NCI-H2081 (cell line): ENCODE measurements at places on chromosomes 16 and 17.

DNA sequence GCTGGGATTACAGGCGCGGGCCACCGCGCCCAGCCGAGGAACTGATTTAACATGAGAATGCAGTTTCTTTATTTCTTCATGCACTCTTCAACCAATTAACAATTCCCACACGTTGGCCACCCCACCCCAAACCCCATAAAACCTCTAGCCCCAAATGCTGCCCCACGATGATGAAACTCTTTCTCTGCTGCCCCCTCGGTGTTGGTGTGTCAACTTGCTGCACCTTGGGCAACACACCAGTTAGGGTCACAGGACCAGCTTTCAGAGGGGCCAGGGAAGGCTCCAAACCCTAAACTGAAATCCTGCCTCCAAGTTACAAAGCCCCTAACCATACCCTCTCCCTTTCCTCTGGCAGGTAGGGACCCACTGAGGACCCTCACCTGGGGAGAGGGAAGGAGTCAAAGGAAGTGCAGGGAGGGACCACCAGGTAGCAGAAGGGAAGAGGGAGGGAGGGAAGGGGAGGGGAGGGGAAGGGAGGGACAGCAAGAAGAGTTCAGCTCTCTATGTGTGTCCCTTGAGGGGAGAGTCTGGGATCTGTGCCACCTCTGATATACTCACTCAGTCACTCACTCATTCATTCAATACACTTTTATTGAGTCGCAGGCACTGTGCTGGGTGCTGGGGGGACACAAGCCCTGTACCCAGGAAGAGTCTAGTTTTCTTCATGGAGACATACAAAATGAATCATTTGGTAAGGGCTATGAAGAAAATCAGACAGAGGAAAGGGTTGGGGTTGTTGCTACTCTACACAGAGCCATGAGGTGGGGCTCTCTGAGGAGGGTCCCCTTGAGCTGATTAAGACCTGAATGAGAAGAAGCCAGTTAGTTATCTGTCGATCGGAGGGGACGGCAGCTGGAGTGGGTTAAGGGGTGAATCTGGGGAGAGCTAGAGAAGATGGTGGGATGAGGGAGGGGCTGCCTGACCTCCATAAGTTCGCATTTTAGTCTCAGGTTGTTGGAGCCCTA, 3.9 kb downstream of the PLXDC1 start:
- DNase-seq: no peak

GRCh38 chr16:22014271-22014873, 6.5 kb downstream of the MOSMO start:
- no peak for DNase-seq

GRCh38 chr17:35616536-35616935, 29.4 kb downstream of the AP2B1 start:
- DNase-seq: no peak

DNA sequence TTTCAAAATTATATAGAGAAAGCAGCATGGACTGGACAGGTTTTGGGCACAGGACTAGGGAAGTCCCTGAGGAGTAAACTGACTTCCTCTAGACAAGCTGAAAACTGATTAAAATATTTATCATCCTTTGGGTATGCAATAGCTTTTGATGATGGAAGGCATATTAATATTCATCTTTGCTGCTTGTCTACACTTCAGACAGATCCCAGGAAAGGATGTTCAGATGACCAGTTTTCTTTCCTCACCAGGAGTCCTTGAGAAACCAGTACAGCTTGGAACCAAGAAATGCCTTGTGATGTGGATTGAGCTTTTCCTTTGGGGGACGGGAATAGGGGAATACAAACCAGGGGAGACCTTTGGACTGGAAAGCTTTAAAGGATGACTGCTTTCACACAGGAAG, 195.5 kb downstream of the FTO start:
- DNase-seq: no peak

DNA sequence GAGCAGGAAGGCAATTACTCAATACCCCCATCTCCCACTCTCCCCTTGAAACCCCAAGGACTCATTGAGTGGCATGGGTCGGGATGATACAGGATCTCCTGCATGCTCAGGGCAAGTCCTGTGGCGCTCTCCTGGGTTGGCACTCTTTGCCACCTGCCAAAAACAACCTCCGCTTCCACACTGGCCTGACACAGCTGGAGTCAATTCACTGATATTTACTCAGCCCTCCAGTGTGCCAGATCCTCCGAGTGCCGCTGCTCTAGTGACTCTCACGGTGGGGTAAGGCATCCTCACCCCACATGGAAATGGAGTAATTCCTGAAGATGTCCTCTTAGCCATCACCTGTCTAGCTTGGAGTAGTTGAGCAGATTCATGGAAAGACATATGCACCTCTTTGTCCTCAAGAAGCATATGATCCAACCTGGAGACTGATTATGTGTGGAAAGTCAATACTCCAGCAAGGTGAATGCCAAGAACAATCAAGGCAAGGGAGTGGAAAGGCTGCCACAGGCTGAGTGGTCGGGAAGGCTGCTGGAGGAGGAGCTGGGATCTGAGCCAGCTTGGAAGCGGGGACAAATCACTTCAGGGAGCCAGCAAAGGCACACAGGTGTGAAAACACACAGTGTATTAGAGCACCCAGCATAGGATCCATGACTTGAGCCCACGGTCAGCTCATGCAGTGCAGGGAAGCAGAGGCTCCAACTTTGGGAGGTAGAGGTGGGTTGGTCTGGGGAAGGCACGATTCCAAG, 12.6 kb upstream of the GOSR2 start:
- peak; percentile 96 for DNase-seq

- no peak for DNase-seq
Measured at GRCh38 chr16:14309001-14309886, 238.1 kb downstream of the MRTFB start.

GRCh38 chr17:336110-337021, 16.2 kb downstream of the RPH3AL start:
- DNase-seq: no peak

GRCh38 chr17:35866341-35866950, 2.2 kb downstream of the HEATR9 start:
- DNase-seq: no peak

DNA sequence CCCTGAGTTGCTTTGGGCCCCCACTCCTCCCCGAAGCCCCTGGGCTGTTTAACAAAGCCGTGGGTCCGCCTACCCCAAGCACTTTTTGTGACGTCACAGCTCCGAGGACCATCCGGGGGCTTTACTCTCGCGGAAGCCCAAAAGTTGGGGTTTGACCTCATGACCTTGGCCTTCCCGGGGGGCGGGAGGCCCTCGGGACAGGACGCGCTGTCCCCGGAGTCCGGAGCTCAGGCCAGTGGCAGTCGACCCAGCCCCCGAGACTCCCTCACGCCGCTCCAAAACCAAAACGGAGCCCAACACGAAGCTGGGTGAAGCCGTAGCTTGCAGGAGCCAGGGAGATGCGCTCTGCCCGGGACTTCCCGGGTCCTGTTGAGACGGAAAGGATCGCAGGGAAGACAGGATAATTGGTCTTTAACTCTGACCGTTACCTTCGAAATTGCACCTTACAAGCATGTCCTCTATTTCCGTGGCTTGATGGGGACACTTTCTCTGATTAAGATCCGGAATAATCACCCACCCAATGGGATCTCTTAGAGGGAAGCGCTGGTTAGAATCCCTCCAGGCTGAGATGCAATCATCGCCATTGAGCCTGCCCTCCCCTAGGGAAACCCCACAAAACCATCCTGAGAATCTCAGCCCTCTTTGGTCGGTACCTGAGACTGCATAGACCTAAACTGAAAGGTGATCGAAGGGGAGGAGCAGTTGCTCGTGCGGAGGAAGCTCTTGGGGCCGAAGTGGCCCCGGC, 4.9 kb upstream of the SOX9 start:
- no peak for DNase-seq

- no peak for DNase-seq
Measured at GRCh38 chr17:63753215-63753614, 11.6 kb upstream of the STRADA start.

- DNase-seq: no peak
Measured at GRCh38 chr16:19223235-19224170, 55.5 kb downstream of the SYT17 start.

- no peak for DNase-seq
Measured at GRCh38 chr17:60080545-60080944, 1.8 kb upstream of the HEATR6 start.

DNA sequence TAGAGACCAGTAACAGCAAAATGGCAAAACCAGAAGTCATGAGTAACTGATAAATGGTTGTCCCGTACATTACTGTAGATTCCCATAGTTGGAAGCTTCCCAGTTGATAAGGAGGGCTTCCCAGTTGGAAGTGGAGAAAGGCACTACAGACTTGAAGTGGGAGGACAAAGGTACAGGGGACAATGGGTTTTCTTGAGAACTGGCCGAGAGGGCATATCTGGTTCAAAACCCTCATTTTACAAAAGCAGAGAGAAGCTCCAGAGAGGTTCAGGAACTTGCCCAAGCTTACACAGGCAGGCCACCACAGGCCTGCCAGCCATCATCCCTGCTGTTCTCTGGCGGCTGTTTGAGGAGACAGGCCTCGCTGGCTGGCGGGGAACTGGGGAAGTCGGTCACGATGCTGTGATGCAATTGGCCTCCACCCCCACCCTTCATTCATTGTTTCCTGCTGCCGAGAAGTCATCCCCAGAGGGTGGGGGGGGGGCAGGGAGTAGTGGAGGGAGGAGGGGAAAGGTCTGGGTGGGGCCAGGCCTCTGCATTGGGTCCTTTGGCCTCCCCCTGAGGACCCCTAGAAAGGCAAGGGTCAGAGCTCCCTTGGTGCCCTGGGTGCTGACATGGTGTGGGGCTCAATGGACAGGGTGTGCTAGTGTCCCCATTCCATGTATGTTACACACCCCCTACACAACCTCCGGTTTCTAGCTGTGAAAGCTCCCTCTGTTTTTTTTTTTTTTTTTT, 3.0 kb downstream of the UBALD2 start:
- no peak for DNase-seq

- DNase-seq: no peak
Measured at GRCh38 chr17:81285179-81285878, 9.8 kb downstream of the SLC38A10 start.

DNA sequence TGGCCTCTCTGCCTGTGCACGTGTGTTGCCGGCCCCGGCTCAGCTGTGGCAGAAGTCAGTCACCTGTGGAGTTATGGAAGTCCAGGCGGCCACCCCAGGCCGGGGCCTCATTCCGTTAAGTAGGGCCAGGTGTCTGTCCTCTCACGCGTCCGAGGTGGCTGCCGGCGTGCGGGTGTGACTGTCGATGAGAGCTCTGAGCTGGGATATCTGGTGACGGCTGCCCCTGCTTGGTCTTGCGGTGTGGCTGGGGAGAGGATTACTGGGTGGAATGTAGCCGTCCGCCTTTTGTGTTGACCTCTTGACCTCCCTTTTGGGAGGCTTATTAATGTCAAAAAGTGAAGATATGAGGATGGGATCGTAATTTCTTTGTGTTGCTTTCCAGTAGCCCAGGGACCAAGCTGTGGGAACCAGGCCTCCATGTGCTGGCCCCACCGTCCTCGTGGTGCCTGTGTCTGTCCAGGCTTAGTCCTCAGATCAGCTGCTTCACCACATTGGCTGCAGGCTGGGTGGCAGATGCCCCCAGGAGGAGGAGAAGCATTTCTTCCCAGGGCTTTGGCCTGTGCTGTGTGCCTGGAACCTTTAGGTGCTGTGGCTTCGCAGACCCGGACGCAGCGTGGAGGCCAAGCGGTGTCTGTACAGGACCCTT, 23.0 kb upstream of the ZNF750 start:
- no peak for DNase-seq

GRCh38 chr16:64638766-64639165, 483.1 kb downstream of the CDH11 start:
- no peak for DNase-seq

DNA sequence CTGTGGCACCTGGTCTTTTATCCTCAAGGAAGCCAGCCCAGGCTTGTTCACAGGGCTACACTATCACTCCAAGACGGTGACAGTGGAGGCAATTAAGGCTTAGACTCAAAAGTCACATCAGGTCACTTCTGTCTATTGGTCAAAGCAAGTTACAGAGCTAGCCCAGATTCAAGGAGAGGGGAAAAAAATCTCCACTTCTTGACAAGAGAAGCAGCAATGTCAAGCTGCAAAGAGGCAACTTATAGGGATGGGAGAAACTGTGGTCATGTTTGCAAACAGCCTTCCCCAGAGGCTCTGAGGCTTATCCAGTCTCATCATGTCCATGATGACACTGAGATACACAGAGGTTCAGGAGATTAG, 31.6 kb downstream of the SERPINF1 start:
- DNase-seq: no peak

GRCh38 chr16:10015397-10015796, 166.8 kb downstream of the GRIN2A start:
- no peak for DNase-seq

DNA sequence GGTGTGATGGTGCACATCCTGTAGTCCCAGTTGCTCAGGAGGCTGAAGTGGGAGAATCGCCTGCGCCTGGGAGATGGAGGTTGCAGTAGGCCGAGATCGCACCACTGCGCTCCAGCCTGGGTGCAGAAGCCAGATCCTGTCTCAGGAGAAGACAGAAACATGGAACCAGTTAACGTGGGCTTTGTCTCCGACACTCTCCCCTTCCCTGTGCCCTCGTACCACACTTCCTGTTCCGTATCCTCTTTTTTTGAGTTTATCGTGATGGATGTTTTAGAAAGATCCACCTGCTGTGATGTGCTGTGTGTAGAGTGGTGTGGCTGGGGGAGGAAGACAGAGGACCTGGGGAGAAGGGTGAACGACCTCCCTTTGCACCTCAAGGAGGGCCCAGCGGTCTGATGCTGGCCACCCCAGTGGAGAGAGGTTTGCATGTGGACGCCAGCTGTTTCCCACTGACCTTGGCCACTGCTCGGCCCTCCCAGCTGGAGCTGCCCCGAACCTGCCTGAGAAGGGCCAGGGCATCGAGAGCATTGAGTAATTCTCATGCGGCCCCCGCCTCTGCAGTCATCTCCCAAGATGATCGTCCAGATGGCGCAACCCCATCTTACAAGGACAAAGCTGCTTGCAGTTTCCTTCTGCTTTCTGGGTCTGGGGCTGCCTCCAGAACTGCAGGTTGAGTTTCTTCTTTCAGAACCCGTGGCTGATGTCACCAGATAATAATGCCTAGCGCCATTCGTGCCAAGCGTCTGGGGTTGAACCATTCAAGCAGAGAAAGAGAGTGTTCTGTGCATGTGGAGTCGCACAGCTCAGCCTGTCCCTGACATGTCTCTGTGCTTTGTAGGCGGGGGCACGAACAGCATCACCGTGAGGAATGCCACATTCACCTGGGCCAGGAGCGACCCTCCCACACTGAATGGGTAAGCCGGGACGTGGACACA, 126.3 kb downstream of the ABCC1 start:
- no peak for DNase-seq

- DNase-seq: no peak
Measured at GRCh38 chr16:11251525-11252481, 4.2 kb downstream of the SOCS1 start.

DNA sequence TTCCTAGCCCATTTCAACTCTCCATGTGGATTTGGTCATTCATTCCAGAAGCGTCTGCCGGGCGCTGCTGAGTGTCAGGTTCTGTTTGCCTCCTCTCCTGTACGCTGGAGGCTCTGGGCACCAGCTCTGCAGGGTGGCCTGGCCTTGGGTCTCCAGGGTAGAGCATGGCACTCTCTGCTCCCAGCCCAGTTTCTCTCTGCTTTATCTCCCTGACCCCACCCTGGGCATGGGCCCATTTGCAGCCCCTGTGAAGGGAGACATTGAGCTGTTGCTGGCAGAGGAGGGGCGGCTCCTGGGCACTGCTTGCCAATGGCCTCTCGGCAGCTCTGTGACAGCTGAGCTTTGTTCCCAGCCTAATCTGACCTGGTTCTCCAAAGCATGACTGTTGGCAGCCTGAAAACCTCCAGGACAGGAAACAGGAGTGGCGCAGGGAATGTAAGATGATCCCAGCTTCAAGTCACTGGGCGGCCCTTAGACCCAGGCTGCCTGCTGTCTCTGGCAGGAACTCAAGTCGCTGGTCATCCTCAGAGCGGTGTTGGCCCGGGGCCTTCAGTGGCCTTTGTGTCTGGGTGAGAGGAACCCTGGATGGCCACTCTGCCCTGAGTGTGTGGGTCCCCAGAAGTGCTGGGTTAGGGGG, 146.8 kb downstream of the SEC14L1 start:
- peak; percentile 51 for DNase-seq
